Effector memory CD4-positive, alpha-beta T cell (primary cell): ENCODE measurements at places on chromosomes 11 and 22.

- DNase-seq, result no peak
Observed at GRCh38 chr11:78248191-78248590, 59.5 kb downstream of the USP35 start.

- DNase-seq, result no peak
Observed at GRCh38 chr11:101428918-101429317, 154.9 kb downstream of the TRPC6 start.

DNA sequence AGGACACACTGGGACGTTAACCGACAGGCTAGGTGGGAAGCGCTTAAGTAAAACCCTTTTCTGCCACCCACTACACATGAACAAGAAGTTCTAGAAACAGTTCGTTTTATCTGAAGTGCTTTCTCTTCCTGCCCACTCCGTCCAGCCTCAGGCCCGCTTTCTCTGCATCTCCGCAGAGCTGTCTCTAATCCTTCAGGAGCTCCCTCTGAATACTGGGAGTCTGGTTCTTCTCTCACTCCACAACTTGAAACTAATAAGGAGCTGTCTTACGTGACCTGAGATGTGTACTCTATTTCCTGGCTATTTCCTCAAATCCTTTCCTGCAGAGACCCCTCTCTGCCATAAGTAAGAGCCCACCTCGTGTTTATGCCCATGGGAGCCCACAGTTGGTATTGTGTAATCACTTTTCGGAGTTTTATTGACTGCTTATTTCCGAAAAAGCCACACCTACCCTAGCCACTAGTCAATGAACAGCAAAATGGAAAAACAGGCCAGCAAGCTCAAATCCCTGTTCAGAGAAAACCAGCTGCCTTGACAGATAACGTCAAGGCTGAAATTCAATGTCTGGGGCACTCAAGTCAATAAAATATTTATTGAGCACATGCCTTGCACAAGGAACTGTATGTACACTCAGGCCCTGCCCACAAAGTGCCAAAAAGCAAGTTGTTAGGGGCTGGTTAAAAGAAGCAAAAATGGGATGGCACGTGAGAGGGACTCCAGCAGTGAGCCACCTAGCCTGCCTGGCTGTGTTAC lies 4.9 kb downstream of the PC start:
- no peak for DNase-seq

GRCh38 chr11:21316591-21316990 lies 647.2 kb downstream of the NELL1 start:
- DNase-seq, result no peak

GRCh38 chr22:40484906-40485669 lies 114.7 kb downstream of the SGSM3 start:
- no peak for DNase-seq

- no peak for DNase-seq
Observed at GRCh38 chr22:43446037-43446803, 34.4 kb downstream of the MPPED1 start.

DNA sequence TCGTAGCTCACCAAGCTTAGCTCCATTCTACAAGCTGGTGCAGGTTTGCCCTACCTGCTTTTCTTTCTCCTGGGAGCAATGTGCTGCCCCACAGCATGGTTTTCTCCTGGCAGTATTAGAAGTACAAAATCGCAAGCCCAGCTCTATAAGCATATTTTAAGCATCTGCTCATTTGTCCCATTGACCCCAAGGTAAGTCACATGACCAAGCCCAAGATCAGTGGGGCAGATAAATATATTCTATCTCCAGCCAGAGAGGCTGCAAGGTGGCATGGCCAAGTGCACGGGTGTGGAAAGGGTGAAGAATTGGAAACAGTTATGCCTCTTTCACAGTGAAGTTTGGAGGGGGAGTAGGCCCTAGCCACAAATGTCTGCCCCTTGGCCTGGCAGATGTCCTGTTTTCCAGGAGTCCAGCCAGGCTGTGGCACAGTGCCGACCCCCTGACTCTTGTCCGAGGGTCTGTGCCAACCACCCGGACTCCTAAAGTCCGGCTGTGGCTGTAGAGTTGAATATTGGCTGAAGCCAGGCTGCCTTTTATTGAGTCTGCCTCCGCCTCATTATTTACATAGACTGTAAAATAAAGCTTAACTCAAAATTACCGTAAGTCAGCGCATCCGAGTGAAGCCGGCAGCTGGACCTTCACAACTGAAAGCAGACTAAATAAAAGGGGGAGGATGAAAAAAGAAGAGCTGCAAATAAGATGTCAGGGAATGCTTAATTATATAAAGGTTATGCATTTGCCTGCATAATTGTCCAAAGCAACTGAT lies 165.7 kb downstream of the COMMD9 start:
- DNase-seq, result no peak

- no peak for DNase-seq
Observed at GRCh38 chr11:86101941-86102407, 33.1 kb upstream of the PICALM start.

DNA sequence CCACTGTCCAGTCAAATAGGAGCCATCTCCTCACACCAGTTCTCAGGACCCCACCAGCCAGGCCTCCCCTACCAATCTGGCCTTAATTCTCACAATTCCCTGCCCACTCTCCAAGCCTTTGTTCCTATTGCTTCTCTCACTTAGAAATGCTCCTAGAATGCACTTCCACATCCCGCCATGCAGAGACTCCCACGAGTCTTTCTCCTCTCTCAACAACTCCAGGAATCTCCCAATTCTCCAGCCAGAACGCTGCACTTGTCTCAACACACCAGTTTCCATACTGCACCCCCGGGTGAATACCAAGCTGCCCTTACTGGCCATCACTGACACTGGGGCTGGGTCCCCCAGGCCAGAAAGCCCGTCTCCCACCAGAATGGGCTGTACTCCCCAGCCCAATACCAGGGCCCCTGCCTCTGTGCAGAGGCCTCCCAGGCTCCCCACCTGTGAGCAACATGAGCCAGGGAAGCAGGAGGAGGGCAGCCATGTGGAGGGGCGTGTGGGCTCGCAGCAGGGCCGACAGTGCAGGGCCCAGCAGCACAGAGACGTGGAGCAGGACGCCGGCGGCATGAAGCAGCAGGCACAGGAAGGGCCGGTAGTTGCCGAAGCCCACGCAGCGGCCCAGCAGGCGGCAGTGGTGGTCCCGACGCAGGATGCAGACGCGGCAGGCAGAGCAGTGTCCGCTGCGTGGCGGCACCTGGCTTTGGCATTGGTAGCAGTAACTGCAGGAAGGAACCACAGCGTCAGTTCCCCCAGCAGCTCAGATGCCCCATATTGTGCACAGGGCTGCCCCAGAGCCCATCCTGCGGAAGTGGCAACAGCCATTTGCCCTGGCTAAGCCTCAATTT lies 2.4 kb downstream of the ZDHHC24 start:
- peak; percentile 39 for DNase-seq

DNA sequence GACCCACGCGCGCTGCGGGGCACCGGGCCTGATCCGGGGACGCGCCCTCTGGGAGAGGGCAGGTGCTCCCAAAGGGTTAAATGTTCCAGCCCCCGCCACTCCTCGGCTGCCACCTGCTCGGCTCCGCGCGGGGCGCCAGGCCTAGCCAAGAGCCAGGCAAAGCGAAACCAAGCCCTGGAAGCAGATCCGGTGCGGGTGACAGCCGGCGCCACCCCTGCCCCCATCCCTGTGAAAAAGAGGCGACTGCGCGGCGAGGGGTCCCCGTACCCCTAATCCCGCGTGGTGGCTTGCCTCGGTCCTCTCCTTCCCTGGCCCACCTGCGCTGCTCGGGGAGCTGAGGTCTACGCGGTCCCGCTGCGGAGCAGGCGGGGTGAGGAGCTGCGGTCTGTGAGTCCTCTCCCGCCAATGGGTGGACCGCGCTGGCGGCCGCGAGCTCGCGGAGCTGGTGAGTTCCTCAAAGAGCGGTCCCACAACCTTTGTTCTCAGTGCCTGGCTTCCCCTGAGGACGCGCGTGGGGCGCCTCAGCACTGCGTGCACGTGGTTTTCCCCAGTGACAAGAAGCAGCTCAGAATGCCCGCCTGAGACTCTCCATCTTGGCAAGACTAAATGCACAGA lies at the start of gene ME3:
ME3 (minus strand) TSS at position 610 of the 615 bp plus-strand sequence.
- DNase-seq, result peak; percentile 2

GRCh38 chr22:39527481-39527961 lies 5.0 kb downstream of the RPS19BP1 start:
- DNase-seq, result no peak

DNA sequence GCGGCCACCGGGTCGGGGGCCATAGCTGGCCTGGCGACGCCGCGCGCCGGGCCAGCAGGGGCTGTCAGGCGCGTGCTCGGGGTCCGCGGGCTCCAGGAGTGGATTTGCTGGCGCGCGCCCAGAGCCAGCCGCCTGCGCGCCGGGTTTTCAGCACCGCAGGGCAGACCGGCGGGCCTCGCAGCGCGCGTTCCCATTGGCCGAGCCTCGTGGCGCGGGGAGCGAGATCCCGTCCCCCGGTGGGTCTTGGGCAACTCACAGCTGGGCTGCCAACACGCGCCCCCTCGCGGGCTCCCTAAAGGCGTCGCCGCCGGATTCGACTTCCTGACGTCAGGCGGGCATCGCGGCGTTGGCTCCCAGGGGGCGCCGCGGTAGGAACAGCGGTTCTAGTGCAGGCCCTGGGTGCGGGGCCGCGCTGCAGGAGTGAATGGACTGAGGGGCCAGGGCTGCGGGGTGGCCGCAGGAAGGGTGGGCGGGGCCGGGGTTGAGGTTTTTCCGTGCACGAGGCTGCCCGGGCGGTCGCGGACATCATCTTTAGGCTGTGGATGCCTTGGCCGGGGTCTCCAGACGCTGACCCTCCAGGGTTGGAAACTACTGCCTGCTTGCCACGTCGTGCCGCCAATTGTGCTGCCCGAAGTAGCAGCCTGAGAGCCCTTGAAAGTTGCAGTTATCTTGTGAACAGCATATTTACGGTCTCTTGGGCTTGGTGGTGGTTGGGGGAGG lies at the start of gene FADS1:
FADS1 (minus strand) TSS at position 268 of the 720 bp plus-strand sequence; CDS start at position 194, 74 bp downstream.
- DNase-seq, result peak; percentile 71

GRCh38 chr11:134976551-134976950 lies 564.5 kb upstream of the B3GAT1 start:
- no peak for DNase-seq

DNA sequence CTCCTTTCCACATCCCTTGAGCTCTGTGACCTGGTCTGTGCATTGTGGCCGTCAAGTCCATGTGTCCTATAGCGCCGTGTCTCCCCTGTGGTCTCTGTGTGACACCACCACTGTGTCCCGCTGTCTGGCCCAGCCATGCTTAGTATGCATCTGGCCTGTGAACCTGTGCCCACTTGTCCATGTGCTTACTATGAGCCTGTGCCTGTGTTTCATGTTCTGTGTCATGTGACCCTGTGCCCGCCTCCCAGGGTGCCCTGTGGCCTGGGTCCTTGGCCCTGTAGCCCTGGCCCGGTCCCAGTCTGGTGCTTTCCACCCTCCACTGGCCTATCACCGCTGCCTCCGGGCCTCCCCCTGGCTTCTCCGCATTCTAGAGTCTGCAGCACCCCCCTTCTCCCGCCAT lies 80.6 kb downstream of the CCDC83 start:
- DNase-seq, result no peak

GRCh38 chr11:134475951-134476350 lies 63.9 kb upstream of the B3GAT1 start:
- no peak for DNase-seq

- DNase-seq, result no peak
Observed at GRCh38 chr22:24930678-24931077, 15.8 kb downstream of the LHFPL7 start.

GRCh38 chr11:122181372-122181771 lies 65.4 kb upstream of the BLID start:
- no peak for DNase-seq
